ENCODE measurements at places on chromosomes 11 and 22. TPM values are rescaled to one million over a fixed set of nuclear protein-coding genes. Genes with fewer than 3 reads are reported as not detected.

ELP4 gene
- 23.5 TPM for total RNA-seq

PHF21B gene
- total RNA-seq: not detected

WNT7B gene
- total RNA-seq: 2.5 TPM

CCDC34 gene
- 13.3 TPM for total RNA-seq

OR4A16 gene
- total RNA-seq: not detected

DHCR7 gene
- 202 TPM for total RNA-seq

Data from bronchus fibroblast of lung (primary cell).